ENCODE measurements at places on chromosomes 13 and 19.
A peak's percentile ranks its signal among the peaks of the same experiment; 100 is the strongest.

DNA sequence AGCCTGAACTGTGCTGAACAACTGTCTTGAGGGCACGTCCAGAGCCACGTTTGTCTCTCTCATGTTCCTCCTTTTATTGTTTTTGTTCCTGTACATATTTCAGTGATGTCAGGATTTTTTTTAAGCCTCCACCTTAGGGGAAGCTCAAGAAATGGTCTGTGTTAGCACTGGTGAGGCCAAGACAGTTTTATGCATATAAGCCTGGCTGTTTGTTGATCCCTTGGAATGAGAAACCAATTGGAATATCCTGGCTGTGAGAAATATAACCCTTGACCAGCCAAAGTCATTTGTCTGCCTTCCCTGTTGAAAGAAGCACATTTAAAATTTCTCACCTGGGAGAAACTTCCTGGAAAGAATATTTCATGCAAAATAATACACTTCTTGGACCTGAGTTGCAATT is 115.8 kb downstream of the DNAJC15 start:
- no peak for DNase-seq

- DNase-seq, result no peak
Measured at GRCh38 chr13:39105110-39105509, 66.9 kb downstream of the NHLRC3 start.

DNA sequence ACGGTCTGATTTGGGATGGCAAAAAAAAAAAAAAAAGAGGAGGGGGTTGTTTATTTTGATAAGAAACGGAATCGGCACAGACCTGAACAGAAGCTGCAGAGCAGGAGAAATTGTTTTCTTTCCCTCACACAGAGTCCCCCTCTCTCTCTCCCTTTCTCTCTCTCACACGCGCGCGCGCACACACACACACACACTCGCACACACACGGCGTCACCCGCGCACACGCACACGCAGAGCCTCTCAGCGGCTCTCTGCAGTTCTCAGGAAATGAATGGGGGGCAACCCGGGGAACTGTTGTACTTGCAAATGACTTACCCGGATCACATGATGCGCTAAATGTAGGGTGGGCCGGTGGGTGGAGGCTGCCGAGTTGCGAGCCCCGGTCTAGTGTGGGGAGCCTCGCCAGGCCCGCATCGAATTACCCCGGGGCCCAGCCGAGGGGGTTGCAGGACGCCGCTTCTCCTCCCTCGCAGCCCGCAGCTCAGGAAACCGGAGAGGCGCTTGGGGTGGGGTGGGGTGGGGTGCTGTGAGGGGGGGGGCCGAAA is 475 bp downstream of the KLF12 start:
- peak; percentile 74 for DNase-seq

GRCh38 chr19:3480383-3481091 is at the start of gene SMIM24:
Gene SMIM24, minus strand, starts transcription at chr19:3480525. Its CDS starts 62 bp downstream, at chr19:3480463.
- DNase-seq, result no peak

DNA sequence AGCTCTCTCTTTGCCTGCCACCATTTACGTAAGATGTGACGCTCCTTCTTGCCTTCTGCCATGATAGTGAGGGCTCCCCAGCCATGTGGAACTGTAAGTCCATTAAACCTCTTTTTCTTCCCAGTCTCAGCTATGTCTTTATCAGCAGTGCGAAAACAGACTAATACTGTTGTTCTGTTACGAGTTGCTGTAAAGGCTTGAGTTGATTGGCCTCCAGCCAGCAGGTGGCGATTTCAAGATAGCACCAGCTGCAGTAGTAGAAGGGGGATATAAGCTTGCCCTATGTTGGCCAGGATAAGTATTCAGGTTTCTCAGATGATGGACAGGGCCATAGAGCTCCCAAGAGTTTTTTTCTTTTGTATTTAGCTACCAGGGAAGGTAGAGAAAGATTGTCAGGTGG is 385.5 kb downstream of the MZT1 start:
- DNase-seq, result no peak

- DNase-seq, result no peak
Measured at GRCh38 chr13:39035204-39035603, 2.7 kb downstream of the PROSER1 start.

DNA sequence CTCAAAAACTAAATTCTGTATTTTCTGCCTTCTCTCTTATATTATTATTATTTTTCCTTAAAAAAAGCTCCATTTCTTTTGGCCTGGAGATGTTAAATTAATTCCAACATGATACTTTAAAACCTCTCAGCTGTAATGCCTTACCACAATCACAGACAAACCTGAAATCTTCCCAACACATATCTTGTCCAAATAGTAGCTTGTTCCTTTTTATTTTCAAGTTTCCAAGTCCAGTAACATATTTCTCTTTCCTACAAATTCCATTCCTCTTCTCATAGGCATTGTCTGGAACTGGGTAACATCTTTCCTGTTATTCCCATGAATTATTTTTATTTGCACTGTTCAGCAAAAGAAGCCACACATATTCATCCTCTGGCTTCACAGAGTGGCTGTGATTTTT is 137.0 kb downstream of the SLITRK6 start:
- no peak for DNase-seq

DNA sequence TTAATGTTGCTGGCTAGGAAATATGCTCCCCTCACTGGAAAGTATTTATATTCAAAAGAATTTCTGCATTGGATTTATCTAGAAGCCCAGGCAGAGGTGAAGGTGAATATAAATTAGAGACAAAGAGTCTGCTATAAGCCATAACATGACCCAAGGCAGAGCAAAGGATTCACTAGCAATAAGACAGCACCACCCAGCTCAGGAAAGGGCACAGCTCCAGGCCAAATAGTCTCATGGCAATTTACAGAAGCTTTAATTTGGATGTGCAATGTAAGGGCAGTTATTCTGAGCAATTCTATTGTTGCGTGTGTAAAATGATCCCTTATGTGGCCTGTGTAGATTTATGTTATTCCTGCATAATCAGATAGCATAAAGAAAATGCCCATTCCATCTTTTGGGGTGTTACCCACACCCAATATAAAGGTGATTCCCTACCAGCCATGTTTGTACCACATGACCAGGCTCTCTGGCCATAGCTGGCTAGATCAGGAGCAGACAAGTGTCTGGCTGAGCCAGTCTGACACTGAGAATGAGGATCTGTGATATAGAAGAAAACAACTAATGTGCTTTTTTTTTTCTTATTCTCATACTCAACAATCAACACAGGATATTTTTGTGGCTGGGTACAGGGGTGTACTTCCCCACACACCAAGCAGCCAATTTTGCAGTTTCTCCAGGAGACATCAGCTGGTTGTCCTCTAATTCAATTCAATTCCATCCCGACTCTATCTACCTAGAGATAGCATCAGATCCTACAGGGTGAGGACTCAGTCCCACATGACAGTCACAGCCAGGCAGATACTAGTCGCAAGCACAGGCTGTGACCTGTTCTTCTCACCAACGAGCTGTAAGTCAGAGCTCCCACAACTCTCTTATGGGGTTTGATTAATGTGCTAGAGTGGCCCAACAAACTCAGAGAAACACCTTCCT is 181.4 kb downstream of the KCTD15 start:
- DNase-seq, result no peak

- DNase-seq, result no peak
Measured at GRCh38 chr19:47729468-47729798, 15.9 kb upstream of the NOP53 start.

GRCh38 chr13:74820809-74821208 is 661.2 kb downstream of the TBC1D4 start:
- no peak for DNase-seq

- no peak for DNase-seq
Measured at GRCh38 chr13:63944911-63945310, 2529.3 kb upstream of the PCDH20 start.

- DNase-seq, result no peak
Measured at GRCh38 chr13:29573190-29573589, 22.3 kb downstream of the SLC7A1 start.

DNA sequence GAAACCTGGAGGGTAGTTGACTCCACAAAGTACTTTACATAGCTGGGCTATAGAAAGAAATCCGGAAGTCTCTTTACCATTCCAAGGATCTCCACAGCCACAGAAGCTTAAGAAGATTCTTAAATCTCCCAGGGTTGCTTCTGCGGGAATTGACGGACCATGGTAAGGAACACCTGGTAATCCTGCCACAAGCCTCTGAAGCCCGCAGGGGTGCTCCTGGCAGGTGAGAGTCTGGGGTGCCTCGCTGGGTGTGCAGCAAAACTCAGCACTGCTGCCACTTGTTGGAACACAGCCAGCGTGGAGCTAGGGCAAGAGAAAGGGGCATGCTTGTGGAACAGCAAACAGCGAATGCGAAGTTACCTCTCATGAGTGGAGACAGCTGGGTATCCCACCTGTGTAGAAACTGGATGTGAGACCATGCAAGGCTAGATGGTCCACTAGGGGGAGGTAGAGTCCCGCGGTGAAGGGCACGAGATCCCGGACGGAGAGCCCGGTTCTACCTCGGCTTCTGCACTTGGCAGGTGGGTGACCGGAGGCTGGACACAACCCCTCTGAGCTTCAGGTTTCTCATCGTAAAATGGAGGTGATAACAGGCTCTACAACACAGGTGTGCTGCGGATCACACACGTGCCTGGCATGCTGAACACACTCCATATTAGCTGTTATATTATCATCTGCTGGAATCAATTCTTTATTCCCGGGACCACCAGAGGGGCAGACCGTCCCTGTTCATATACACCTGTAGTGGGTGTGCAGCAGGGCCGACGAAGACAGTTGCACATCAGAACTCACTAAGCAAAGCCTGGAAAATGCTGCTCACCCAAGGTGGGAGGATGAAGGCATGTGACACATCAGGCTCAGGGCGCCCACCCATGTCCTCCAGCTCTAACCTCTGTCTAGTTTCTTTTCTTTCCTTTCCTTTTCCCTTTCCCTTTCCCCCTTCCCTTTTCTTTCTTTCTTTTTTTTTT is 24.1 kb upstream of the UBAC2 start:
- peak; percentile 55 for DNase-seq

- no peak for DNase-seq
Measured at GRCh38 chr13:110831437-110832204, 83.2 kb downstream of the ANKRD10 start.

DNA sequence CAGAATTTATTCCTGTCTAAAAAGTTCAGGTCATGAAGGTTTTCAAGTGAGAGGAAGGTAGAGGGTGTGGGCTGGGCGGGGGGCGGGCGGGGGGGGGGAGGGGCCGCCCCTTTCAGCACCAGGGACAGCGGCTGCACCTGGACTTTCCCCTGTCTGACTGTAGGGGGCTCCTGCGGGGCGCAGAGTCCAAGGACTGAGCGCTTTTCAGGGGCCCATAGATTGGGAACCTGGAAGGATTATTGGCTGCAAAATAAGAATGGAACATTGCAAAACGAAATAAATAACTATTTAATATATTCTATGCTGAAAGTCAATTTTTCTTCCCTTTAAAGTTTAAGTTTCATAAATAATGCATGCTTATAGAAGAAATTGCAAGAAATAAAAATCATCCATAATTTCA is 8.9 kb upstream of the CYP4F3 start:
- DNase-seq, result peak; percentile 6

DNA sequence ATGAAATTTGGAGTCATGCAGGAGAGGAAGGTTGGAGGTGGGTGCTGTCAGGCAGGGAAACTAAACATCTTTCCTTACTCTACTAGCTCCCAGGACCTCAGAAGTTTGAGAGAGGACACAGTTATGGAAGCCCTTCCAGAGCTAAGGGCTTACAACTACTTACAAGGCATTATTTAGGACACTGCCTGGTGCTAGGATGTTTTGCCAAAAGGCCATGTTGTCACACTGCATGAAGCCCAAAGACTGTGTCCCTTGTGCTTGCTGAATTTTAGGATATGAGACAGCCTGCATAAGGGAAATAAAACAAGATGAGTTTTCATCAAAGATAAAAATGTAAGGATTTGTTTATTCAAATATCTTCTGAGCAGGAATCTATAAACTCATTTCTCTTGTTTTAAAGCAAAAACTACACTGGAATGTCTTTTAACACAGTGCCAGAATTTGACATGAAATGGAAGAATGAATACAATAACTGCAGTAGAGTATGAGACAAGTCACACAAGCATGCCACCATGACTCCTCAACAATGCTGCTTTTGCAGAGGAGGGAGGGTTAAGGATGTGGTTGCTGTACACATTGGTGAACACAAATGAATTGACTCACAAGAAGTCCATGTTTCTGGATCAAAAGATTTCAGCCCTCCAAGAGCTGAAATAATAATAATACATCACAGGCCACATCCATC is 258.4 kb downstream of the SPRY2 start:
- no peak for DNase-seq

GRCh38 chr19:30891051-30891450 is 458.2 kb downstream of the TSHZ3 start:
- no peak for DNase-seq

DNA sequence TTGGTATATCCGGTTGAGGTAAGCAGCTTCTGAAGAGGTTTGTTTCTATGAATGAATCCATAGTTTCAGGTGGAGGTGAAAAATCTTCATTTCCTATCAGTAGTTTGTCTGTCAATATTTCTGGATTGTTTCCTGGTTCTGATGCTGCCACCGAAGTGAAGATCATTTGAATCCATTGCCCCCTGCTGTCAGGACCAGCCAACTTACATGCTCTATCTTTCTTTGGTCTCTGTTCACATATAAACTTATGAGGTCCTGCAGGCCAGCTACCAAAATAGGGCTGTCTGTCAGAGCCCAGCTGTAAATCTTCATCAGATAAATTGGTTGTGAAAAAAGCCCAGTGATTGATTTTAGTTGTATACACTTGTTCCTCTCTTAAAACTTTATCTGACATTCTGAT is 15.2 kb upstream of the N4BP2L1 start:
- no peak for DNase-seq

DNA sequence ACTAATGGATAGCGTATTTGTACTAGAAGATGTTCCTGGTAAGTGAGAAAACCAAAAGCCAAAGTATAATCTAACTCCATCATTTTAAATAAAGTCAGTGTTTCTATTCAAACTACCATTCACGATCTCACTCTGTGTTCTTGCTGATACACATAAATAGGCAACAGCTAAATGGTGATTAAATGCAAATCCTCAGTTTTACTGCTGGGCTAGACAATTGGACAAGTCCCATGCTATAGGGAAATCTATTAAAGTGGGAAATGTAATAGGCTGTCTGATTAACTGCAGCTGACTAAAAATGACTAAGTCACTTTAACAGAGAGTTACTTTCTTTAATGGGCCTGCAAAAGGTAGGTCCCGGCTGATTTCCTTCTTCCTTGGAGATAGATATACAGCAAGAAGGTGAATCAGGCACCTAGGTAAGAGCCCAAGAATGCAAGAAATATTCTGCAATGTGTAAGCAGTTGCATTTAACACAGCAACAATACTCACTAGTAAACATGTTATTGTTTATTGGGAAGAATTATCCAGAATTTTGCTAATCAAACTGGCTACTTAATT is 298.4 kb downstream of the SLITRK6 start:
- DNase-seq, result no peak

GRCh38 chr13:55263045-55263444 is 1877.7 kb upstream of the PRR20A start:
- DNase-seq, result no peak

DNA sequence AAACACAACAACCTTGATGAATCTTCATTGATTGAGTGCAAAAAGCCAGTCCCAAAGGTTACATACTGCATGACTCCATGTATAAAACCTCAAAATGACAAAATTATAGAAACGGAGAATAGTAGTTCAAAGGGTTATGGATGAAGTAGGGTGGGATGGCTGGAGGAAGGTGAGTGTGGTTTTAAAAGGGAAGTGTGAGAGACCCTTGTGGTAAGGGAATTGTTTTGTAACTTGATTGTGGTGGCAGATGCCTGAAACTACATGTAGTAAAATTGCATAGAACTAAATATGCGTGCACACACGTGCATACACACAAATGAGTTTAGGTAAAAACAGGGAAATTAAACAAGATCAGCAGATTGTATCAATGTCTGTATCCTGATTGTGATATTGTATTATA is 340.7 kb downstream of the MTUS2 start:
- DNase-seq, result no peak

All from activated T-helper 9 cell treated with anti-CD3 and anti-CD28 coated beads, Interleukin-2, amount 50 U/mL, for 16 hours (primary cell).